Suppressor macrophage treated with lipopolysaccharide for 1 hour (primary cell): ENCODE measurements at places on chromosomes 7 and 10.

DNA sequence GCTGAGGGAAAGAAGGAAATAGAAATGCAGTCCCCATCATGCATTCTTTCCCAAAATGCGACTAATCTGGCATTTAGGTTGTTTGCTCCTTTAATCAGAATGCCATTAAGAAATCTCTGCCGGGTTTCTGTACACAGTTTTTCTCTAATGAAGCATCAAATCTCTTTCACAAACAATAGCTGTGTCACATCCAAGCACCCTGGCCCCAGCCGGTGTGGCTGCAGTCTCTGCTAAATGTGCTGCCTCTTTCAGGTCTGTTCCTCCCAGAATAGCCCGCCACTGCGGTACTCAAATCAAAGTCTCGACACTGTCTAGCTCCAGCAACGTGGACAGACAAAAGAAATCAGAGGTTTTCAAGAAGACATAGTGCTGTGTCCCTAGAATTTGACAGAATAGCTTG, 343.8 kb downstream of the KCNMA1 start:
- no peak for DNase-seq

DNA sequence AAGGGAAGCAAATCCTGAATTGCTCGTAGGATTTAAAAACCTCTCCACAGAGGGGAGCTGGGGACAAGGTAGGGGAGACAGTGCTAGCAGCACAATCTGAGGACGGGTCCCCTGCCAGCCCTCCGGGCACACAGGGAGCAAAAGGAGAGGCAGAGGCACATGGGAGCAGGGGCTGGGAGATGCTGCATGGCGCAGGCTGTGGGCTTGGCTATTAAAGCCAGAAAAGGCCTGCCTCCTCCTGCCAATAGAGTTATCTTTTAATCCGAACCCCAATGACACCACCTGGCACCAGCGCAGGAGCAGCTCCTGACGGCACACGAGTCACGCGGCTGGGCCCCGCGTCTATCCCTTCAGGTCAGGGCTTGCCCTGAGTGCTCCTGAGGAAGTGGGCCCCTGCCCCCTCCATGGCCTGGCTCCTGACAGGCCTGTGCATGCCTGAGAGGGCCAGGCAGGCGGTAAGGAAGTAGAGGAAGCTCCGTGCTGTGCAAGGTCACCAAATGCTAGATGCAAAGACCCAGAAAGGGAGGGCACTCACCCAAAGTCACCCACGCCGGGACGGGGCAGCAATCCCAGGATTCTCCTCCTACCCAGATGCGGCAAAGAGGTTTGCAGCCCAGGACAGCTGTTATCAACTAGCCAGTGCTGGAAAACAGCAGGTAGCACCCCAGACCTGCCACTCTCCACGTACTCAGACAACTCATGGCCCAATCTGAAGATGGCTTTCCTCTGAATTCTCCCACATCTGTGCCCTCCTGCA, 28.1 kb downstream of the DLG5 start:
- no peak for DNase-seq

DNA sequence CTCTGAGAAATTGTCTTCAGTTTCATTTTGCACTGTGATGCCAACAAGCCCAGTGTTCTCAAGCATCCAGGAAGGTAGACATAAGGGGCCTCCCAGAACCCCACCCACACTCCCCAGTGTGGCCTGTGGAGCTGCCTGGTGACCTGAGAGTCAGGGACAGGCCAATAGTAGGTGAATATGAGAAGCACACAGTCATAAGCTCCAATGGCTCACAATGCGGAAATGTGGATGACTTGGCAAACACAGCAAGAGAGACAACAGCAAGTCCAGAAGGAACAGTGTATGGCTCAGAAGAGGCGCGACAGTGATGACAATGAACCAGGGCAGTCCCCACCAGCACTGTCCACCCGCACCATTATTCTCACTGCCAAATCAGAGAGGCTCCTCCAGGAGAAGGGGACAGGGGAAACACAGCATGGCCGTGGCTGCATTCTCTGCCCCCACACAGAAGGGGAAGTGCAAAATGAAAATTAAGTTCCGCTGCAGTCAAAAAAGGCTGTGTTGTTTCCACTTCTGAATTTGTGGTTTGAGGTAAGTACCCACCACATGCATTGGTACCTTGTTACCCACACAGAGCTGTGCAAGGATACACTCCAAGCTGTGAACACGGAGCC, 419.8 kb downstream of the GRID1 start:
- DNase-seq, result no peak

- no peak for DNase-seq
Measured at GRCh38 chr10:124991835-124992234, 49.9 kb downstream of the ZRANB1 start.

DNA sequence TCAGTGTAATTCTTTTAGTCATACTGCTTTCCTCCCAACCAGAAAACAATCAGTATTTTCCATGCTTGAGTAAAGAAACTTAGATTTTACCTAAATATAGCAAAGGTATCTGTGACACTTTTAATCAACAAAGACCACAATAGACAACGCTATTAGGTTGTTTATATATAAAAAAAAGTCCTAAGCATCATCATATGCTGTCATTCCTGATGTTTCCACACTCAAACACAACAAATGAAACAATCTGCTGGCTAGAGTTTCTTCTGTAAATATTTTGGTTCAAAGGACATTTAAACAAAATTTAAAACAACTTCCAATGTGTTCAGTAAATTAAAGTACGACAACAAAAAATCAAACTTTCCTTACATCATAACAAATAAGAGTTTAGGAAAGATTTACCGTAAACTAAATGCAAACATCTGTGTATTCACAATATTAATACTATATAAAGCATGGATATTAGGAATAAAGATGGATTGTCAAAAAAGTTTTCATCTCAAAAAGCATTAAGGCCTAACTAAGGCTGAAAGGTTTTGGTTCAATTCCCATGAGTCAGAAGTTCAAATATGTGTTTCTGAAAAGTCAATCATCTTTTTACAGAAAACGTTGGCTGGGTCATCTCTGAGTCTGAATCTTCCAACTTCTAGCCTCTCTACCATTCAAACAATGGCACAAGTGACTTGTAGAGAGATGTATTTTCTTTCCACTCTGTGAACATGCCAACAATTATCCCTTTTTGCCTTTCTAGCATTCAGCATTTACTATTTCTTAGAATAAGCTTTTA, 157.1 kb downstream of the CRPPA start:
- no peak for DNase-seq

- no peak for DNase-seq
Measured at GRCh38 chr10:75465450-75465827, 34.0 kb downstream of the LRMDA start.

- DNase-seq, result no peak
Measured at GRCh38 chr7:102918845-102919244, 6.0 kb downstream of the LRRC17 start.

DNA sequence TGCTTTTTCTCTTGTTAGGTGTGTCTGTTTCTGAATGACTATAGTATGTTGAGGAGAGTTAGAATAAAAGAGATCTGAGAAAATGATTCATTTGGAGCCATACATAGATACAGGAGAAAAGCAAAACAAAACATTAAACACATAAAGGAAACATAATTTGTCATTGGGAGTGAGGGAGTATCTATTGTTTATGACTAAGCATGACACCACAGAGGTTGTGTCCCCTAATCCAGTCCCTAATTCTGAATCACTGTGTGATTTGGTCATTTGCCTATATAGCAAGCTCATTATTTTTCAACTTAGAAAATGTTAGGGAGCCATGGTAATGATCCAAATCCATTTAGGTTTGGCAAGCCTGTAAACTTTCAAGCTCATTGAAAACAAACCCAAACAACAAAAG, 132.3 kb upstream of the BMPER start:
- no peak for DNase-seq

- DNase-seq, result no peak
Measured at GRCh38 chr7:159038066-159038465, 106.6 kb downstream of the VIPR2 start.
